ENCODE measurements at places on chromosomes 3 and 15. TPM values are rescaled to one million over a fixed set of nuclear protein-coding genes. Genes with fewer than 3 reads are reported as not detected.

SLC12A1 gene
- total RNA-seq = 5.6 TPM

SLC51A gene
- 0.69 TPM for total RNA-seq

TMIE gene
- total RNA-seq = 1.8 TPM

PLAAT1 gene
- 9.3 TPM for total RNA-seq

IL17RE gene
- total RNA-seq = 1.1 TPM

STAB1 gene
- 79.7 TPM for total RNA-seq

DTWD1 gene
- total RNA-seq = 29.8 TPM

ABHD14A gene
- 20.5 TPM for total RNA-seq

CTXN2 gene
- 2.0 TPM for total RNA-seq

UROC1 gene
- not detected for total RNA-seq

NR1I2 gene
- 0.50 TPM for total RNA-seq

THRB gene
- 7.5 TPM for total RNA-seq

GOLGA8R gene
- 5.5 TPM for total RNA-seq

RYR3 gene
- total RNA-seq = 13.0 TPM

LRRC3B gene
- 18.7 TPM for total RNA-seq

THSD4 gene
- 127 TPM for total RNA-seq

IGSF10 gene
- 13.1 TPM for total RNA-seq

DOCK3 gene
- 11.0 TPM for total RNA-seq

ACKR4 gene
- 1.1 TPM for total RNA-seq

SLC9A9 gene
- total RNA-seq = 22.0 TPM

CMTM8 gene
- total RNA-seq = 0.89 TPM

KLF13 gene
- 42.3 TPM for total RNA-seq

CCR9 gene
- 0.30 TPM for total RNA-seq

CKMT1A gene
- total RNA-seq = 7.1 TPM

MORC1 gene
- 0.59 TPM for total RNA-seq

GOLGA8K gene
- 0.50 TPM for total RNA-seq

SAXO2 gene
- 12.0 TPM for total RNA-seq
